ENCODE measurements at places on chromosomes 4 and X.
A peak's percentile ranks its signal among the peaks of the same experiment; 100 is the strongest.

- DNase-seq: no peak
Observed at GRCh38 chr4:52298444-52298843, 247.3 kb downstream of the SPATA18 start.

- DNase-seq: no peak
Observed at GRCh38 chr4:170014359-170015011, 11.7 kb downstream of the MFAP3L start.

DNA sequence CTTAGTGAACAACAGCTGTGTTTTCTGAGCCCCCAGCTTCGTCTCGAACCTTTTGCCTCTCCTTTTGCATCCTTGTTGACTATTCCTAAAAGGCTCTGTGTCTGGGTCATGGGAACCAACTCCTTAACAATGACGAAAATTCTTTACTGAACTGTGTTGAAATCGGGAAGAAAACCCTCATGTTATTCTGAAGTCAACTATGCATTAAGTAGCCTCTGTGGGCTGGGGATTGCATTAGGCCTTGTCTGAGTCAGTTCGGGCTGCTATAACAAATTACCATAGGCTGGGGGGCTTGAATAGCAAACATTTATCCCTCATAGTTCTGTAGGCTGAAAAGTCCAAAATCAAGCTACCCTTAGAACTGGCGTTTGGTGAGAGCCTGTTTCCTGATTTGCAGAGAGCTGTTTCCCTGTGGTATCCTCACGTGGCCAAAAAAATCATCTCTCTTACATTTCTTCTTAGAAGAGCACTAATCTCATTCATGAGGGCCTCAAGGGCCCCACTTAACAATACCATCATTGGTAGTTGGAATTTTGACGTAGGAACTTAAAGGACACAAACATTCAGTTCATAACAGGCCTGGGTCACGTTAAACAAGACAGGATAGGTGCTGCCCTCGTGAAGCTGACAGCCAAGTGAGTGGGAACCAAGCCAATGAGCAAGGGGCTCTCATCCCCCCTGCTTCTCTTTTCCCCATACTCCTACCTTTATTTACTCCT lies 75.9 kb downstream of the CLNK start:
- DNase-seq: no peak

DNA sequence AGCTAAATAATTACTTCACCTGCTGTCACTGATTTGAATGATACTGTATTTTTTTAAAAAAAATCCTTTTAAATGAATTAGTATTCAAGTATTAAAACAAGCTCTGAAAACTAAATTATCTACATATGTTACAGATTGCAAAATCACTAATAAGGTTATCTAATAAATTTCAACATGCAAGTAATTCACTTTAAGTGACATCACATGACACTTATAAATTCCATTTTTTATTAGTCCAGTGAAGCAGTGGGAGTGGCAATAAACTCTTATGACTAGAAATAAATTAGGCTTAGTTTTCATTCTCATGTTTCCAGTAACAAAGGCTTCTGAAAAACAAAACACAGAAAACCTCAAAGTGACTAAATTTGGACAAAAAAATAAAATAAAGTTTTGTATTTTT lies 36.3 kb downstream of the SMIM31 start:
- DNase-seq: no peak

GRCh38 chr4:1903035-1903434 lies 31.8 kb downstream of the NSD2 start:
- DNase-seq: no peak

DNA sequence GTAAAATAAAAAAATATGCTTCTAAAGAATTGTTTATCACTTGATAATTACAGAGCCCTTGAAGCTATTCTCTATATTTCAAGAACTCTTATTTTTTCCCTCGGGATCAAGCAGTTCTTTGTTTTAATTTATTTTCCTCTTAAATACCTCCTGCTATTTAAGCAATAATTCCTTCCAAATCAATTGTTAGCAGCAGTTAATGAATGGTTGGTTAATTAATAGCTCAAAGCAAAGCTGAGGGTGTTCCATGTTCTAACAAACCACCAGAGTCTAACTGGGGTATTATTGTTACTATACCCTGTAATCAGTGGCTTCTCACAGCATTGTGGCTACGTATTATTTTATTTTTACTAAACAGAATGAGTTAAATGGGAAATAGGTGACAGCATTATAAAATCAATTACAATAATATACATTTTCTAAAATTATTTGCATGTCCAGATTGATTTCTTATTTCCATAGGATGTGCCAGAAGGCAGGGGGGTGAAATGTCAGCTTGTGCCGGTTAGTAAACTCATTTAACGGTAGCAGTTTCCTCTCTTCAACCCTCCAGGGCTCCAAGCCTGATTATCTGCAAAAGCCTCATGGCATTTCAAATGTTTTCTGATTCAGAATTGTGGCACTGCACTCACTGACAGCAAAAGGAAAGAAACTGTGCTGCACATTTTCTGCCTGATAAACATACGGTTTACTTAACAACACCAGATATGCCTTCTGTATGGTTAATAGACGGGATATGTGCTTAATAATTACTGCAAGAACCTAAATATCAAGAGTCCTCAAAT lies 286.9 kb upstream of the EMCN start:
- no peak for DNase-seq

GRCh38 chr4:154743683-154744340 lies at the start of gene LRAT:
LRAT (plus strand) TSS chr4:154744000; CDS start chr4:154744327, 327 bp downstream.
- peak; percentile 30 for DNase-seq

- no peak for DNase-seq
Observed at GRCh38 chr4:79688691-79689090, 280.7 kb upstream of the GK2 start.

DNA sequence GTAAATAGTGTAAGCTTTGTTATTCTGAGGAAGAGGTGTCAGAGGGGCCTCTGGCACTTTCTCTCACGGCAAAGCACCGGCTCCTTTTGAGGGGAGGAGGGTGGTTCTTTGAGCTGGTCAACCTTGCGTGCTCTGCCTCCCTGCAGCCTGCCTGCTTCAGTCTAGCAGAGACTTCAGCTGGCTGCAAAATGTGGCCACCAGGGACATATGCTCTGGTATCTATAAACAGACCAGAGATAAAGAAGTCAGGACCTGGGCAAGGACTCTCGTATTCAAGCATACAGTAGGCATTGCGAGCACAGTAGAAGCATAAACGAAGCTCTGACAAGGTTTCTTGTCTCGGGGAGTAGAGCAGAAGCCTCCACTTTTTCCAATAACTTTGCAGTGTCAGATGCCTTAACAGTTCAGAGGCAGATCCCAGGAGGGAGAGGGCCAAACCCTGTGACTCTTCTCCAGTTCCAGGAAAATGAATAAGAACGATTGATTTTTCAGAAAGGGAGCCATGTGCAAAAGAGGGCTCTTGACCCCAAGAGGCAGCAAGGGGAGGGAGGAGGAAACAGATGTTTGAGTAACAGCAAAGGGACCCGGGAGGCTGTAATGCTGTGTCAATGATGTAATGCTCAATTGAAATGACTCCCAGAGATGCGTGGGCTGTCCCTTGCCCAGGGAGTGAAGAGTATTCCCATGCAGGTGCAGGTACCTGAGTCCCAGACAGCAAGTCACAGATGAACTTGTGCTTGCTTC lies 57.9 kb upstream of the TEX13D start:
- DNase-seq: no peak

DNA sequence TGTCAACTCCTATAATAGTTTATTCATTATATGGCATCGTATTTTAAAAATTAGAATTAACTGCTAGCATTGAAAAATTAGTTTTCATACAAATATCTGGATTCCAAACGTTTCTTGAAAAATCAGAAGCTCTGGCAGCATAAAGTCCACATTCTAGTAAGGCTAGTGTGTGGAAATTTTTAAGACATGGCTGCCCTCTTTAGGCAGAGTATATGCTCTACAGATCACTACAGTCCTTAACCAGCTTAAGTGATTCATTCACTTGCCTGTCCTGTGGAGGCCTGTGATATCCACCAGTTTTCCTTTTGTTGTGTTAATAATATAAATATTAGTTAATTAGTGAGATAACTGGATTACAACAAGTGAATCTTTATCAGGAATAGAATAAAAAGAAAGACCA lies 287.2 kb downstream of the OPHN1 start:
- no peak for DNase-seq

- DNase-seq: no peak
Observed at GRCh38 chrX:139933904-139934303, 1.1 kb upstream of the ATP11C start.

GRCh38 chr4:62899646-62900364 lies 1509.4 kb downstream of the TECRL start:
- DNase-seq: no peak

DNA sequence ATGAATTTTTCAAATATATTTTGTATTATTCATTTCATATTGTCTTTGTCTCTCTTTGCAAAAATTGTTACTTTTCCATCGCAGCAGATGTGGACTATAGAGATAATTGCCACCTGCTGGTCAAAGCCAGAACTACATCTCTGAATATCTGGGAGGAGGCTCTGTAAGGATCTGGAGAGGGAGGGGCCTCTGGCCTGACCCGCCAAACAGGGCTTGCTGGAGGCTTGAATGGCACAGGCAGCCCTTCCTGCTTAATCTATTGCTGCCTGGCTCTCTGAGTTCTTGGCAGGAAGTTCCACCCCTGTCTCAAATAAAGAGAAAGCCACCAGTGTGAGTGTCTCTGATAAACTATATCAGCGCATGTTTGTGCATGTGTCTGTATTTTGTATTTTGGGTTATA lies 132.4 kb downstream of the ZMAT1 start:
- peak; percentile 63 for DNase-seq

DNA sequence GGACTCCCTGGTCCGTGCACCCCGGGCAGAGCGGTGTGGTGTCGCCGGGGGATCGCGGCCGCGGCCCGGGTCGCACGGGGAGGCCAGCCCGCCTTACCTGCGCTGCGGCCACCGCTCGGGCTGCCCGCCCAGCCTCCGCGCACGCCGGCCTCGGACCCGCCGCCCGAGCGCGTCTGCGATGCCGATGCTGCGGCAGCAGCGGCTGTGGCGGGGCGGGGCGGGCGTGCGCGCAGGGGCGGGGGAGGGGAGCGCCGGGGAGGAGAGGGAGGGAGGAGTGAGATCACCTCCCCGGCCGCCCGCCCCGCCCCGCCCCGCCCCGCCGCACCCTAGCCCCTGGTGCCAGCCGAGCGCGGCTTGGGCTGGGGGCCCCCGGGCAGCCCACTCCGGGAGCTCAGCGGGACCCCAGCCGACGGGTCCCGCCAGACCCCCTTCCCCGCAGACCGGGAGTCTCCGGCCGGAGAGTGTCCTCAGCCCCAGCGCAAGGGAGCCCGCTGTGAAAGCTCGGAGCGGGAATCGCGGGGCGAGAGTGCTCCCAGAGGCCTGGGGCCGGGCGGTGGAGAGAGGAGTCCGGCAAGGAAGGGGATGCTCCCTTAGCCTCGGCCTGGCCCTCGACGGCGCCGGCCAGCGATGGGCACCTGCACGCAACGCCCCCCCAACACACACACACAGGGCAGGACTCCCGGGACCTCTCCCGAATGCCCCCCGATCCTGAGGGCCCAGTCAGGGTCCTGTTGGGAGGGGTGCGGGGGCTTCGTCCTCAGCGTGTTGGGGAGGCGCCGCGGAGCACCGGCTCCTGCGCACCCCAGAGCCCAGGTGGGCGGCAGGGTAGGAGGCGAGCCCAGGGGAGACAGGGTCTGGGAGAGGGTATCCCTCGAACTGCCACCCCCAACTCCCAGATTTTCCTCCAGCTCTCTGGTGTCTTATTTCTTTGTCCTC lies at the start of gene L1CAM:
Gene L1CAM (minus strand): TSS at position 206 of the 936 bp plus-strand sequence. CDS start 10,337 bp downstream, outside the sequence.
- DNase-seq: peak; percentile 22

DNA sequence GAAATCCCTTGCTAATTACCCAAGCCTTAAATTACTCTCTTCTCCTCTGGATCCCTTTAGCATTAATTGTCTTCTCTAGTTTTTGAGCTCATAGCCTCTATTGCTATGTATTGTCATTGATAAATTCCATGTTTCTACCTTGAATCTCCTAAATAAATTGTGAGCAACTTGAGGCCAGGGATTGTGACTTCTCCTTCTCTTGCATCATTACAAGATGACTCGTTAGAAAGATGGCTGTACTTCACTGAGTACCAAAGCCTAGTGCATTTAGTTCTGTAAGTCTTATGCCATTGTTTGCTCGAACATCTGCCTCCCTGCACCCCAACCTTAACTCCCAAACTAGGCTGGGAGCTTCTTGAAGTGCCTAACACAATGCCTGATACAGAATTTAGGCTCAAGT lies 15.3 kb downstream of the VSIG4 start:
- no peak for DNase-seq

DNA sequence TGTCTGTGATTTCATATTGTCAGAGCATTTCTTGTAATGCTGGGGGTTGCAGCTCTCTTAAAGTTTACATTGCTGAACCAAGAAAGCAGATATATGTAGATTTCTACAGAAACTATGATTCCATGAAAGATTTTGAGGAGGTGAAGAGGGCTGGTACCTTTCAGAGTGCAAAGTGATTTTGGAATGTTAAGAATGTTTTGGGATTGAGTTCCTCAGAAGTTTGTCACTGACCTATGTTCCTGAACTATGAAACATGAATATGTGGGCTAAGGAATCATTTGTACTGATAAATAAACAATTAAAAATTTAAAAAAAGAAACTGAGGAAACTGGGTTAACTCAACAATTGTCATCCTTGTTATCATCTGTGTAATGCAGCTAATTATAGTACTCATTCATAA lies 12.3 kb upstream of the CHIC2 start:
- no peak for DNase-seq

Measured in stimulated activated CD4-positive, alpha-beta T cell treated with anti-CD3 and anti-CD28 coated beads, Interleukin-4, amount 100 ng/mL, for 4 hours (primary cell).